ENCODE measurements at places on chromosomes 5 and 9.

DNA sequence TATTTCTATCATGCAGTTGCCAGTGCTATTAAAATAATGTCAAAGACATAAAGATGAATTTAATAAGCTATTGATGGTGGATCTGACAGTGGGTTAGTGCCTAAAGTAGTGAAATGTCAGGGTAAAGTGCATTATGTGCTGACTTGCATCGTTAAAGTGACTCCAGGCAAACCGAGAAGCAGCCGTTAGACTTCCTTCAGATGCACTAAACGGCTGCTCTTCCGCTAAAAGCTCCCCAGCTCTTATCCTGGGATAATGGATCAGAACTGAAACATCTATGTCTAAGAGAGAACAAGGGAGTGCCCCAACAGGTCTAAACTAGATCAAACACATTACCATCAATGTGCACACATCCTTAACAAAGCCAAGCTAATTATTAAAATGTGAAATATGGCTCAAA, 468.2 kb downstream of the NTRK2 start:
- no peak for DNase-seq

- peak; percentile 89 for DNase-seq
Measured at GRCh38 chr5:140362875-140363630, 3.1 kb downstream of the SLC4A9 start.

DNA sequence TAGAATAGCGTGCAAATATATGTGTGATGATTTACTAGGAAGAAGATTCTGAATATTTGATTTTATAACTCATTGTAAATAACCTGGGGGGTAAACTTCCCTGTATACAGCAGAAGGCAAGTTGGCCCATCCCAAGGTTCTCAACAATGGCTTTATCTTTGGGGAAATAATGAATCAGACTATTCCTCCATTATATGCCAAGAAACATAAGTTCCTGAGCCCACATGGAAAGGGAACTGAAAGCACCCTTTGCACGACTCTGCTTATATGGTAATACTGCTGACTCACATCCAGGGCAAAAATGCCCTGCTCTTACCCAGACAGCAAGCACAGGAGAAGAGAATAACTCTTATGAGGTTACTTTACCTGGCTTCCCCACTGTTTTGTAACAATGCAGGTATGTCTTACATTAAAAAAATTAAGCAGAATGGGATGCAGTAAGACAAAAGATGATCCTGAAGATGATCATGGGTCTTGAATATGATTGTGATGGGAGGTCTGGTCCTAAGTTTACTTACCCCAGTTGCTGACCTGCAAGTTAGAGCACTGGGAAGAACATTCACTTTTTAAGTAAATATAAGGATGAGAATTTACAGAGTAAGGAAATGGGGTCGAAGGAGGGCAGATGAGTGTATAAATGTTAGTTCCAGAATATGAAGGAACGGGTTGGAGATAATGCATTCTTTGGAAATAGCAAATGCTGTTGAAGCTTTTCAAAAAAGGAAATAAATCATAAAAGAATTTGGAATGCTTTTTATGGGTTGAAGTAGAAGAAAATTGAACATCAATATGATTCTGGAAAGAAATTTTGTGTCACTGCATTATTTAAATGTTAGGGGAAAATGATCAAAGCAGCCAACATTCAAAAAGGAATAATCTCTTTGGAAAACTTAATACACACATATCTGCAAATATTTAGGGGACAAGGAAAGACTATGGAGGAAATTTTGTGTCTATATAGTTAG, 428.4 kb upstream of the MPDZ start:
- DNase-seq: no peak

GRCh38 chr5:146967646-146968045, 89.1 kb upstream of the PPP2R2B start:
- DNase-seq: no peak

DNA sequence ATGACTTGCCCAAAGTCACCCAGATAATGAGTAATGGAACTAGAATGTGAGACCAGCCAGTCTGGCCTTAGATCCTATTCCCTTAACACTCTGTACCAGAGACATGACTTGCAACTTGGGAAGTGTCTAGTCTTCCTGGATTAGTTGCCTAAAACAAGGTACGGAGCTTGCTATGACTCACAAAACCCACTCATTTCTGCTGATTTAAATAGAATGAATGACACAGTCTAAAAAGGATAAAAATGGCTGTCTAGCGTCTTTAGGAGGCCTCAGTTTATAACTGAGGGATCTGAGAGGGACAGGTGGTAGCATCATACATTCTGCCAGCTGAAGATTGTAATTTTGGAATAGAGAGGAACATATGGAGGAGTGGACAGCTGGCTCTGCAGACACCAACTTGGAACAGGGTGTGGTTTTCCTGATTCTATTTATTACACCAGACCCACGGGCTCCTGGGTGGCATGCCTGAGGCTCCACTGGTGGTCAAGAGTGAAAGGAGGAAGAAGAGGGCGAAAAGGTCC, 62.7 kb downstream of the ABLIM3 start:
- DNase-seq: no peak

- no peak for DNase-seq
Measured at GRCh38 chr9:117029341-117029740, 342.2 kb downstream of the TRIM32 start.

- DNase-seq: no peak
Measured at GRCh38 chr9:123468541-123468940, 112.5 kb downstream of the CRB2 start.

DNA sequence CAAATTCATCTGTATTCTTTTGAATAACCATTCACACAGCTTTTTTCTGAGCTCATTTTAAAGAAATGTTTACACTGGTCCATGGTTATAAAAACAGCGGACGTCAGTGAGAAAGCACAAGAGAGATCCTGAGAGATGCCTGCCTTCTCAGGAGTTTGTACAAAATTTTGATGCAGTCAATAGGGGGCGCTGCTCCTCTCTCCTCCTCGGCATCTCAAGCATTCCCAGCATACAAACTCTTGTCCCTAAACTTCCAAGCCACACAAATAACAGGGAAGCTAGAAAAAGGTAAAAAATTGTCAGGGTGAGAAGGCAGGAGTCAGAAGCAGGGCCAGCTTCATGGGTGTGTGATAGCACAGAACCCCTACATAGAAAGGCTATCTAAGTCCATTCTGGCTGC, 11.2 kb upstream of the CCDC152 start:
- DNase-seq: no peak

GRCh38 chr5:11602298-11602697, 301.9 kb downstream of the CTNND2 start:
- DNase-seq: no peak

- DNase-seq: no peak
Measured at GRCh38 chr5:60379907-60380306, 320.1 kb downstream of the DEPDC1B start.

DNA sequence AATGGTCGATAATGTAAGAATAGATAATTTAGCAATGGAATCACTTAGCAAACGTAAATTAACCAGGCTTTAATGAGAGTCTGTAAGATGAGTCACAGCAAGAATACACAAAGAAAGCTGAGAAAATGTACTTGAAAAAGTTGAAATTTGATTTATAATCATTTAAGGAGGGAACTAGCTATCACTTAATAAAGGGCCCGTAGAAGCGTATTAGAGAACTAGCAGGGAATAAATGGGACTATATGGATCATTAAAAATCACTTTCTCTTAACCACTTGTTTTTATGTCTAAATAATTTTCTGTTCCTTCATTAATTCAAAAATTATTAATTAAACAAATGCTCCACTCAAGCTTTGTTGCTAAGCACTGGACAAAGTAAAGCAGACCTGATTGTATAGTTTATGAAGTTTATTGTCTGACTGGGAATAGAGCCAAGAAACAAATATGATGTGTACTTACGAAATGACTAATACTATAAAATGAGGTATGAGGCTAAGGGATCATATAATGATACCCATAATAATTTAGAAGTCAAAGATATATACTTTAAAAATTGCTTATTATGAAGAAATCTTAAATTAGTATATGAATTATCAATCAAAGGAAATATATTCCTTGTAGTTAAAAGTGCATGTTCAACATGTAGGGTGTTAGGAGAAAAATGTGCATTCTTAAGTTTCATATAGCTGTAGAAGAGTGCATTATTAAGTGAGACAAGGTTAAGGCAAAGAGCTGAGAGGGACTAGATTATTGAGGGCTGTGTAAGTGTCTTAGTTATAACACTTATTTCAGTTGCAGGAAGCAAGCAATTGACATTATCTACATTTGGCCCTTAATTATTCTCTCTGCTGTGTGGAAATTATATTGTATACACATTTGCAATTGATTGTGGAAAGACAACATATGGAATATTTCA, 196.8 kb downstream of the PRDM9 start:
- DNase-seq: no peak

GRCh38 chr9:36717276-36717675, 144.6 kb downstream of the MELK start:
- no peak for DNase-seq

DNA sequence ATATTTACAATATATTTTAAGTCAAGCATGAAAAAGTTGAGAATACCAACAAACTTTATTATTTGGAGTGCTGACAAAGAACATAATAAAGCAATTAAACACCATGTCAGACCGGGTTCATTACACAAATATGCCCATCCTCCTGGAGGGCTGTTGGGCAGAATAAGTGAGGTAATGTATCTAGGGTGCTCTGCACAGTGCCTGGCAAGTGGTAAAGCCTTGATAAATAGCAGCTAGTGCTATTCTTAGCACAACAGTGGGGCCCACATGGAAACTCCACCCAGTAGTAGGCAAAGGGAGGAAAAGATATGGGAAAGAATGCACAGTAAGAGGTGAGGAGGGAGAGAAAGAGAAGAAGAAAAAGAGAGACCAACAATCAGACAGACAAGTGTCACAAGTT, 97.7 kb downstream of the SLC1A3 start:
- no peak for DNase-seq

GRCh38 chr5:114223866-114224265, 138.0 kb upstream of the KCNN2 start:
- no peak for DNase-seq

- DNase-seq: no peak
Measured at GRCh38 chr5:126377424-126377823, 45.8 kb upstream of the GRAMD2B start.

DNA sequence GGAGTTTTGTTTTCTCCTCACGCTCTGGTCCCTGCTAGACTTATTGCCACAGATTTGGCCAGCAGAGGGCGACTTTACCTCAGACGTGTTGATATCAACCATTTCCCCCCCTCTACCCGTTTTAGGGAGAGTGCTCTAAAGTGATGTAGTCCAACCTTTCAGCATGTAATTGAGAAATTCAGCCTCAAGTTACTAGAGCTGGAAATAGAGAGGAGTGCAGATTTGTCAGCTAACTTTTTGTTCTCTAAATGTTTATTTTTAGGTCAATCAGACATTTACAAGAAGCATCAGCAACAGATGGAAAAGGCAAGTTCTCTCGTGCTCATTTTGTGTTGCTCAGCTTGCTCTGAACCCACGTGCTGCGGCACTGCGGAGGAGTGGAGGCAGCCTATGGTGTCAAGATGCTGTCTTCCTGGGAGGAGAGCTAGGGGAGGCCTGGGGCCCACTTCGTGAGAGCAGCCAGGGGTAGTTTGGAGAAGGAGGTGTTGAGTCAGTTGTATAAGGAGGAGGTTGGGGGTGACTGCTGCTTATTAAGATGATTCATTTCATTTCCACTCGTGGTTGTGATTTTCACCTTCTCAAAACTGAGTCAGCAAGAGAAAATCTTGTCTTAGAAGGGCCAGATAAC, 53.6 kb downstream of the GPR107 start:
- DNase-seq: peak; percentile 87

GRCh38 chr5:157285310-157286035, 19.6 kb downstream of the CYFIP2 start:
- DNase-seq: no peak

DNA sequence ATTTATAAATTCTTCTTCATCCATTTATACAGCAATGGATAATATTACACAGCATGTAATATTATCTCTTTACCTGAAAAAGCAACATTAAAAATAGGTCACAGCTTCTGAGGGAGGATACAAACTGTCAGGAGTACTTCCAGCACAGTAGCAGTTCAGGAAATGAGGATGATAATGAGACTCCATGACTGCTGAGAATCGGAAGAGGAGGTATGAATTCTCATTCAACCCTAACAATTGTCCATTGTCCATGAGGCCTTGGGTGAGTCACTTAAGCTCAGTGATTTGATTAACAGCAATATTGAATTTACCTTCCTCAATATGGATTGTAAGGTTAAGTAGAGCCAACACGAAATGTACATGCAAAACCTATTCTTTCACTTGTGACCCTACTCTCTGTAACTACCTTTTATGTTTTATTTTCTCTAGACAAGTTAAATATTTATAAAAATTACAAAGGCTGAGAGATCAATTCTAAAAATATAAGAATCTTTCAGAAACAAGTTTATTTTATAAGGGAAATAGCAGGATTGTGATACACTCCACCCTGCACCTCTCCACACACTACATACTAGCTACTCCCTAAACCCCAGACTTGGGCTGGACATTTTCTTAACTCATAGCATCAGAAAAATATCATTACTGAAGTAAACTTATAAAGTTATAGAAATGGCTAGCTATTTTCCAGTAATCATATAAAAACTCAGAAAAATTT, 159.1 kb upstream of the ACOT12 start:
- DNase-seq: no peak

DNA sequence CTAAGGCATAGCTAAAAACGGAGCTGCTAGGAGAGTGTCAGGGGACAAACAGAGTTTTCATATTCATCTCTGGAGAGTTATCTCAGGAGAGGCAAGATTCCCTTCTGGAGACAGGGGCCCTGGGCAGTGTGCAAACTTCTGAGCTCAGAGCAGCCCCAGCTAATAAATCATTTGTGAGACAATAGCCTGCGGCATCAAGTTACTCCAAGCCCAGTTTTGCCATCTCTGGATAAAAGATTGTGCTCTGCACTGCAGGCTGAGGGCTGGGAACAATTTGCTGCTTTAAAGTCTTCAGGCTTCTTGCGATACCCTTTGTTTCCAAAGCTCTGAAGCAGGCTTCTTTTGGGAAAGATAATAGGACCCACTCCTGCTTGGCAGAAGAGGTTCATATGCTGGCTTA, 164.3 kb upstream of the BRINP1 start:
- no peak for DNase-seq

DNA sequence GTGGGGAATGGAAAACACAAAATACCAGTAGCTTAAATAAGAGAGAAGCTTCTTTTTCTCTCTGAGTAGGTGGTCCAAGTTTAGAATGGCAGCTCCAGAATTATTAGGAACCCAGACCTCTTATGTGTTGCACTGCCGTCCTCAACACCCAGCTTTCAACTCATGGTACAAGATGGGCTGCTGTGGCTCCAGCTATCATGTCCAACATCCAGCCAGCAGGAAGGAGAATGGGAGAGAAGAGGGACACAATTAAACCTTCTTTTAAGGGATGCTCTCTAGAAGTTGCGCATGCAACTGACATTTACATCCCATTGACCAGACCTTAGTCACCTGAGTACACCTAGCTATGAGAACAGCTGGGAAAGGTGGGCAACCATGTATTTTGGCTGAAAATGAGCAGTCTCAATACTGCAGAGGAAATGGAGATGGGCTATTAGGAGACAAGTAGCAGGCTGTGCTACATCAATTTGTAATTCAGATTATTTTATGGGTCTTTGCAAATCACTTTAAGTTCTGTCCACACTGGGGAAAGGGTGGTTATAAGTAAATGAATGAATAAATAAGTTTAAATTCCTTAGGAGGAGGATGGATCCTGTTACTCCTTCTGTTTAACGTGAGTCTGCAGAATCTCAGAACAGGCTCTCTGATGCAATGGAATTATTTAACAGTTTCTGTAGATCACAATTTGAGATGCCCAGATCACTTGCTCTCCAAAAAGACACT, 76.1 kb downstream of the SLC28A3 start:
- DNase-seq: no peak

Data from stimulated activated CD4-positive, alpha-beta T cell treated with anti-CD3 and anti-CD28 coated beads, Interleukin-4, amount 100 ng/mL, for 48 hours (primary cell).